M059J (cell line): ENCODE measurements at places on chromosomes 2 and 18. TPM values are rescaled to one million over a fixed set of nuclear protein-coding genes. Genes with fewer than 3 reads are reported as not detected.

The KANSL3 gene
- total RNA-seq, result 28.9 and 45.2 TPM in 2 replicates

The BOLL gene
- total RNA-seq, result not detected in 2 replicates

The EN1 gene
- total RNA-seq, result 0.07 and 0.27 TPM in 2 replicates

The PIEZO2 gene
- total RNA-seq, result 11.7 and 22.9 TPM in 2 replicates

The WDR33 gene
- total RNA-seq, result 13.6 and 26.4 TPM in 2 replicates

The SH2D6 gene
- not detected in 2 replicates for total RNA-seq

The SGO2 gene
- total RNA-seq, result 17.3 and 19.0 TPM in 2 replicates
